ENCODE measurements at places on chromosomes 1 and 21.

DNA sequence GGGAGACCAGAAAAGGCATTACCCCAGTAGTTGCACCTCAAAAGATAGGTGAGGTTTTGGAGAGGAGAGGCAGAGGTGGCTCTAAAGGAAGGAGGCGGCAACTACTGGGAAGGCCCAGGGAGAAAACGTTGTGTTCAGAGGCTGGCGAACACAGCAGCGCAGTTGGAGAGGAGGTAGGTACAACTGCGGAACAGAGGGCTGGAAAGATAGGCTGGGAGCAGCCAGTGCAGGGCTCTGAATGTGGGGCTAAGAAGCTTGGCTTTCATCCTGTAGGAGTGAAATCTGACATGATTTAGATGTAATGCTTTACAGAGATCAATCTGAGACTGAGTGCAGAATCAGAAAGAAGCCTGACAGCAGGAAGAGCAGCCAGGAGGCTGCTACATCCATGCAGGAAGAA lies 13.0 kb downstream of the RIMS3 start:
- DNase-seq = no peak

- DNase-seq = no peak
Observed at GRCh38 chr1:24263746-24264145, 55.4 kb upstream of the GRHL3 start.

- no peak for DNase-seq
Observed at GRCh38 chr1:6785318-6785727, at the start of gene CAMTA1. CAMTA1 (plus strand) TSS chr1:6785454; CDS start chr1:6785531, 77 bp downstream.

DNA sequence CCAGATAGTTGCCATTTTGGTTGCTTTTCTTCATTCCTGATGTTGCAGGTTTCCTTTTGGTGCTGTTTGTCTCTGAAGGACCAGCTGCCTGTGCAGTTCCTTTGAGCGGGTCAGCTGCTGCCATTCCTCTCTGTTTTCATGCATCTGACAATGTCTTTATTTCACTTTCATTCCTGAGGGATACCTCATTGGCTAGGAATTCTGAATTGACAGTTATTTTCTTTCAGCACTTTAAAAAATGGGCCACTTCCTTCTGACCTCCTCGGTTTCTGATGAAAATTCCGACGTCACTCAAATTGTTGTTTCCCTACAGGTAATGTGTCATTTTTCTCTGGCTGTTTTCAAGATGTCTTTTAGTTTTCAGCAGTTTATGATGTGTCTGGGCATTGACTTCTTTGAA lies 24.8 kb downstream of the CCSAP start:
- no peak for DNase-seq

DNA sequence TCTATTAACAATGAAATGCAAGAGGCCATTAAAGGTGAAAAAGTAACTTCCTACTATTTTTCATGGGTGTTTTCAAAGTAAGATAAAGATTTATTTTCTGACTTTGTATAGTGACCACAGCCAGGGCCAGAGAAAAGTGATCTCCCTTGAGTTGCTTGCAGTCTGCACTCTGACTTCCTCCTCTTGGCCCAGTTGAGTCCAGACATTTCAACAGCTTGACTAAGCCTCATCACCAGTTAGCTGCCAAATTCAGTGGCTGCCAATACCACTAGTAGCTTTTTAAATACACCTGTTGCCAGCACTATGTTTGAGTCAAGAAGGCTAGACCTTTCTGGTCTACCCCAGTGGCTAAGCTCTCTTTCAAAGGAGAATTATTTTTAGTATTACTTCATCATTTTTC lies 3.7 kb upstream of the NEK7 start:
- no peak for DNase-seq

DNA sequence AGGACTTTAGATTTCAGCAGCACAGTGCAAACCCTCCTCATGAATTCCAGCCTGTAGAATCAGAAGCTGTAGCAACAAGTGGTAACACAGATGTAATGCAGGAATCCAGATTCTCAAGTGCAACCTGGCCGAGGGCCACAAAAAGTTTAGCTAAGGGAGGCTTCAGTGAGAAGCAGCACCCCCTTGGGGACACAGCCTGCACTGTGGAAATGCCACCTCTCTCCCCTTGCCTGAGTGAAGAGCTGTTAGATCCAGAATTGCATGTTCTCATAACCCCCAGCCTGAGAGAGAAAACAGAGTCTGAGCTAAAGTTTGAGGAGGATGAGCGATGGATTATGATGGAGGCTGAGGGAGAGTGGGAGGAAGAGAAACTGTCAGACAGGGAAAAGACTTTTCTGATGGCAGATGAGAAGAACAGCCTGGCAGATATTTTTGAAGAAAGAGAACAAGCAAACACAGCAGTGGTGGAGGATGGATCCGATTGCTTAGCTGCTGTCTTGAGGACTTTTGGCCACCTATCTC lies 80.5 kb upstream of the BMP8A start:
- no peak for DNase-seq

DNA sequence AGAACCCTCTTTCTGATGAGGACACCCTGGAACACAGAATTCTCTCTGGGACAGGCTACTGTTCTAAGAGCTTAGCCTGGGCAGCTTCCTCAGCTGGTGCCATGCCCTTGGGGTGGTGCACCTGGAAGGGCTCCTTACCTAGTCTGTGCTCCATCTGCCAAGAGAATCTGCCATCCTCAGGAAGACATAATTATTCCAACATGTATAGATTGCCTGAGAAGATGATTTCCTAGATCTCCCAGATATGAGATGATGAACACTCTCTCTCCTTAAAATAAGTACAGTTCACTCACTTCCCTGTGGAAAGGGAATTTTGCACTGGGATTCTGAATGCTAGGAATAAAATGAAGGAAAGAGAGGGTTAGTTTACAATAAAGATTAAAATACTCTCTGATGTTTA lies 87.6 kb downstream of the NENF start:
- no peak for DNase-seq

DNA sequence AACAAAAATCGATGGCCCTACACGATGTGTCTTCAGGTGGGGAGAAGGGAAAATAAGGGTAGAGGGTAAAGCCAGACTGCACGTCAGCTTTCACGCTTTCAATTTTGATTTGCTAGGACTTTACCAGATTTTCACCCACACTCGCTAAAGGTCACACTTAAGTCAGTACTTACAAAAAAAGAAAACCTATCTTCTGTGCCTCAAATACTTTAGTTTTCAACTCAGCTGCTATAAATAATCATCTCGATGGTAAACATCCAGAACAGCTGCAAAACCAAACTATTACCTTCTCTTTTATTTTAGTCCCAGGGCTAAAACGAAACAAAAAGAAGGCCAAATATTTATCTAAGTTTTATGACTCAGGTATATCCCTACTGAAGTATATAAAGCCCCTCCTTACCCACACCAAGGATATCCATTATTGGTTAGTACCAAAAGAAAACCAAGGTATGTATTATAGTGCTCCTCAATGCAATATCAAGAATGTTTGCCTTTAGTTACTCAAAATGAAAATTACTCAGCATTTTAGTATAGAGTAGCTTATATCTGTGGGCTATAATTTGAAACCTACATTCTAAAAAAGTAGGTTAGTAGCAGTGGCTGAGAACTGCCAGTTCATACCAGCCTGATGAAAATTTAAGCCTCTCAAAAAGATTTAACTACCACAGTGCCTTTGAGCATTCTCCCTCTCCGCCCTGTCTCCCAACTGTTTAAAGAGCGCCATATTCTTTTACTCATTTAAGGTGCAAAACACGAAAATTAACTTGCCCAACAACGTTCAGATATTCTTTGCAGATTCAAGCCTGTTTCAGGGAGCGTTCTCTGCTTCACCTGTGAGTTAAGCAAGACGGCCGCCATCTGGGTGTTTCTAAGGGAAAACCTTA lies 1.5 kb downstream of the CSDE1 start:
- DNase-seq = no peak

GRCh38 chr1:4019606-4020331 lies 119.7 kb upstream of the C1orf174 start:
- DNase-seq = no peak

GRCh38 chr1:225448146-225448805 lies 20.4 kb upstream of the LBR start:
- DNase-seq = no peak

GRCh38 chr21:36155603-36156338 lies 853 bp upstream of the DOP1B start:
- DNase-seq = no peak

DNA sequence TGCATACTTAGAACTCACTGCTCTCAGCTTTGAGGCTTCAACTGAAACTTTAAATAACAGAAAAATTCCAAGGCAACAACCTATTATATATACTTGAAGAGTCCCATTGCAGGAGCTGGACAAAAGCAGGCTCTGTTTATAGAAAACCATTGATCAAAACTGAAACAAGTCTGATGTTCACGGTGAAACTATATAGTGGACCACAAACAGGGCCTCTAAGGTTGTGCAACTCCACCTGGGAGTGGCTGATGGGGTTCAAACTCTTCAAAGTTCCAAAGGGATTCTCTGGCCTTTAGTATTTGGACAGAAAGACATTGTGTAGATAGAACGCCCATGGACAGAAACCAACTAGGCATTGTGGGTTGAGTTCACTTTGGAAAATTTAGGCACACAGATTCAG lies 140.3 kb downstream of the ZC3H11B start:
- DNase-seq = no peak

DNA sequence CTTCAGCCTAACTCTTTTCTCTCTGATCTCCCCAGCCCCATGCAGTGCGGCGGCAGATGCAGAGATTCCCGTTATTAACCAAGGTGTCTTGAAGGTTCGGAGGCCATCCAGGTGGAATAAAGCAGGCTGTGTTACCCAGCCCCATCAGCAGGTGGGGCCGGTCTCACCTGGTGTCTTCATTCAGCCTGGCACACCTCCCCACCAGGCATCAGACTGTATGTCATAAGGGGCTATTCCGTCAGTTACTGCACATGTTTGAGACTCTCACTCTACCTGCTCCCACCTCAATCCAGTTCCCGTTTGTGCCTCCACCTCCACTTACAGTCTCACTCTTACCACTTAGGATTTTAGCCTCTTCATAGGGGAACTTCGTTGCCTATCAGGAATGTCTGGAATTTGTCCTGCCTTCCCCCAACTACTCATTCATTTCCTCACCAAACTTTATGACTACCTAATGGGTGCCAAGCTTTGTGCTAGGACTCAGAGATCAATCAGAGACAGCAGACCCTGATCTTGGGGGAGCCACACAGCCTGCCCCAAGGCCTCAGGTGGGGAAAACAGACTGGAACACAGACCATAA lies 170.2 kb downstream of the PLPP3 start:
- no peak for DNase-seq

GRCh38 chr1:44571712-44572571 lies 102.3 kb downstream of the TMEM53 start:
- DNase-seq = no peak

- no peak for DNase-seq
Observed at GRCh38 chr1:88609051-88609450, 75.0 kb upstream of the PKN2 start.

Data from NCI-H1092 (cell line).